RPMI7951 (cell line): ENCODE measurements at places on chromosomes 1 and 21. TPM values are rescaled to one million over a fixed set of nuclear protein-coding genes. Genes with fewer than 3 reads are reported as not detected.
A peak's percentile ranks its signal among the peaks of the same experiment; 100 is the strongest.

The FCAMR gene
- not detected in 2 replicates for total RNA-seq

The CRYAA gene
- total RNA-seq = not detected in 2 replicates

The OLFML2B gene
- total RNA-seq = 15.0 and 20.3 TPM in 2 replicates

The CXADR gene
- total RNA-seq = 13.7 and 16.4 TPM in 2 replicates

The INTS3 gene
- total RNA-seq = 18.4 and 20.4 TPM in 2 replicates

The TESK2 gene
- total RNA-seq = 2.3 and 4.9 TPM in 2 replicates

The SORT1 gene
- total RNA-seq = 15.4 and 22.5 TPM in 2 replicates

The SEC16B gene
- 0.48 and 1.2 TPM in 2 replicates for total RNA-seq

The NBPF12 gene
- total RNA-seq = 2.1 and 3.0 TPM in 2 replicates

The EVI5 gene
- total RNA-seq = 11.8 and 12.6 TPM in 2 replicates

The GUCA2B gene
- total RNA-seq = not detected in 2 replicates

The ELAPOR1 gene
- total RNA-seq = 0.29 and 0.36 TPM in 2 replicates

The EDARADD gene
- 0.49 and 1.7 TPM in 2 replicates for total RNA-seq

The TCHHL1 gene
- not detected in 2 replicates for total RNA-seq

The TAS1R1 gene
- 0.20 TPM in 1 of 2 replicates, not detected in the other for total RNA-seq

GRCh38 chr1:31013187-31013864, 52.2 kb downstream of the PUM1 start:
- DNase-seq = no peak

DNA sequence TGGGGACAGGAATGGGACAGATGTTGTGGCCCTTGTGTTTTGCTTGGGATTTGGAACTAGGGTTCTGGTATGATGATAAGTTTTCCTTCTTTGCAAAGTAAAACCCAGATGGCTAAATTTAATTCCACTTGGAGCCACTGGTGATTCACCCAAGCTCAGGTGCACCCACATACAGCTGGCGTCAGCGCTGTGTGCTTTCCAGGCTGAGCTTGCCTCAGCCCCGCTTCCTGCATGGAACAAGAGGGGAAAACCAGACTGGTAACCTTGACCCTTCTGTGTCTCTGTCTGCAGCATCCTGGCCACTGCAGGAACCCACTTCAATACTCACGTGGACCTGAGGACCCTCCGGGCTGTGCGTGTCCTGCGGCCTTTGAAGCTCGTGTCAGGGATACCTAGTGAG, 94.2 kb downstream of the CACNA1E start:
- no peak for DNase-seq

DNA sequence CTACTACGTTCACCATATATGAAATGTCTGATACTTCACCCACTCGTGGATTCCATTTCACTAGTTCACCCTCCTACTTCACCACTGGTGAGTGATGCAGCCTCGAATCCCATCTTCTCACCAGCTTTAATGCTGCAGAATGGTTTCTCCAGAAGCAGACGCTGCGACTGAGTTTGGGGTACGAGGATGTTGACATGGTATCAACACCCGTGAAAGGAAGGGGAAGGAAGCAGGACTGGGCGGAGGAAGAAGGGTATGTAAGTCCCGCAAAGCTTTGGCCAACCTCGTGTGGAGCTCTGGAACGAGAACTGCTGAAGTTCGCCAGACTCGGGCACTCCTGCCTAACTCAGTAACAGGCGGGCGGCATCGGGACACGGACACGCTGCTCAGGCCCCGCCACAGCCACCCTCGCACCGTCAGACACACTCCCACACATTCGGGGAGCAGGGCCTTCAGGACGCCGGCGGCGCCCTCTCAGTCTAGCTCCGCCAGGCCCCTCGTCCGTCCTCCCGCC, 833 bp upstream of the DIP2A start:
- peak; percentile 46 for DNase-seq

DNA sequence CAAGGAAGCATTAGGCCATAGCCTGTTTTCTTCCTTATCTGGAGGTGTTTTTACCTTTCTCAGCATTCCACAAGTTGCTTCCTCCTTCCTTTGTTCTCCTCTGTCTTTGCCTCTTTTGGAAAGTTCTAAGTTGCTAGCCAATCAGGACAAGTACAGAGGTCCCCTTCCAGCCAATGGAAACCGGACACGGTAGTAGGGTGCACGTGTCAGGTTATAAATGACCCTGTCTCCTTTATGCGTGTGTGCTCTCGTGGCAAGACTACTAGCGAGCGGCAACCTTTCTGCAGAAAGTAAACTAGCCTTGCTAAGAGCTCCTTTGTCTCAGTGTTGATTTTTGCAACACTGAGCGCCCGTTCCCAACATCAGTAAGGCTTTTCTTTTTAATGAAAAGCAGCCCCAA, 1.5 kb upstream of the ACADM start:
- DNase-seq = no peak

- no peak for DNase-seq
These were observed 218.6 kb downstream of the URB2 start for GRCh38 chr1:229844675-229845074.

- DNase-seq = no peak
These were observed 211.8 kb upstream of the FGGY start for GRCh38 chr1:59085101-59085500.

GRCh38 chr1:218585511-218586184, 240.5 kb downstream of the TGFB2 start:
- DNase-seq = peak; percentile 86

DNA sequence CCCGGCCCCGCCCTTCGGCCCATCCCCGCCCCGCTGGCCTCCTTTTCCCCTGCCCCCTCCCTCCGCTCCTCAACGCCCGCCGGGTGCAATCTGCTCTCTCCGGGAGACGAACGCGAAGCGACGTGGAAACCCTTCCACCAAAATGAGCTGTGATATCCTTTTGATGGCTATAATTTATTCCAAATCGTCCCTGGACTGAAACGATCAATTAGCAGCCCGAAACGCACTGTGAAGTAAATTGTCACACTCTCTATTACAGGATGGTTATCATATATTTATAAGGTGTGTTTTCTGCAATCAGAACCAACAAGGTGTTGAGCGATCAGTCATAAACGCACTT, 134.6 kb upstream of the BARHL2 start:
- no peak for DNase-seq

- no peak for DNase-seq
These were observed 1.4 kb downstream of the MASP2 start for GRCh38 chr1:11045428-11046269.

GRCh38 chr1:58439946-58440345, 106.6 kb downstream of the OMA1 start:
- no peak for DNase-seq

DNA sequence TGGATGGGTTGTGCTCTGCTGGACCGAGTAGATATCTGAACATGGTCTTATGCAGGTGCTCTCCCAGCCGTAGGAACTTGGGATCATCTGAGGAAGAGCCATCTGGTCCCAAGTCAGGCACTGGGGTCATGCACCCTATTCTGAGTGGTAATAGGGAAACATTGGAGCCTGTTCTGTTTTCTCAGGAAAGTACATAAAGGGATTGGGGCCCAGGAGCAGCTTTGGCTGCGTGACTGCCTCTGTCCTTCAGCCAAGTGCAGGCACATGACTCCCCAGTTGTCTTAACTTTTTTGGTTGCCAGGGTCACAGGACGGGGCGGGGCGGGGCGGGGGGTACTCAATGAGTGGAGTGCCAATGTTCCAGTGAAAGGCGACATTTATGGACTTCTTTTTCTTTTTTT, 11.5 kb downstream of the PFKFB2 start:
- DNase-seq = no peak

DNA sequence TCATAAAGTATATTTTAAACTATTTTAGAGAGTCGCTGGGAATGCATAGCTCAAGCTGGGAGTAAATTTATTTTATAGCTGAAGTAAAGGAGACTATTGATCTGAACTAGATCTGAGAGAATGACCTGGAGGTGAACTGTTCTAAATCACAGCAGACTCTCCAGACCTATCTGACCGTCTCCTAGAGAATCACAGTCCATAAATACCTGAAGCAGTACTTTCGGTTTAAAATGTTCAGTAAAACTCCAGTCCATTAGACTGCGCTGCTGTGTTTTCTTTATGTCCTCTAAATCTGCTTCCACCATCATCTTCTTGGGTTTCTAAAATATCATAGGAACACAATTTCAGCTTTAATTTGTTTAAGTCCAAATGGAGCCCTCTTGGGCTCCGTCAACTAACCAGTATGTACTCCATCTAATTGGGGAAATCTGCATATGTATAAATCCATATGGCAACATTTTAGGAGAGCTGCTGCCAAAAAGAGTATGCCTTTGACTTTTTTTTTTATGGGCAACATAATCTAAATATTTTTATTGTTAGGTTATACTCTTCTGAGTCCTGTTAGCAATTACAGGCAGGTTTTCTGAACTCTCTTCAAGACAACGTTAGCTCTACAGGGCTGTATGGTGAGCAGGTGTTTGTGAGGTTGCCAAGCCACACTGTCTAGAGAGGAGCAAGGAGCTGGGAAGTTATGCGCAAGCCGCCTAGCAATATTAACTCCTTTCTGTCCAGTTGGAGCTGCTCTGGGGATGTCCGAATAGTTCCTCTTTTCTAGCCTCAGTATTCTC, 111.2 kb downstream of the SPAG17 start:
- DNase-seq = no peak

DNA sequence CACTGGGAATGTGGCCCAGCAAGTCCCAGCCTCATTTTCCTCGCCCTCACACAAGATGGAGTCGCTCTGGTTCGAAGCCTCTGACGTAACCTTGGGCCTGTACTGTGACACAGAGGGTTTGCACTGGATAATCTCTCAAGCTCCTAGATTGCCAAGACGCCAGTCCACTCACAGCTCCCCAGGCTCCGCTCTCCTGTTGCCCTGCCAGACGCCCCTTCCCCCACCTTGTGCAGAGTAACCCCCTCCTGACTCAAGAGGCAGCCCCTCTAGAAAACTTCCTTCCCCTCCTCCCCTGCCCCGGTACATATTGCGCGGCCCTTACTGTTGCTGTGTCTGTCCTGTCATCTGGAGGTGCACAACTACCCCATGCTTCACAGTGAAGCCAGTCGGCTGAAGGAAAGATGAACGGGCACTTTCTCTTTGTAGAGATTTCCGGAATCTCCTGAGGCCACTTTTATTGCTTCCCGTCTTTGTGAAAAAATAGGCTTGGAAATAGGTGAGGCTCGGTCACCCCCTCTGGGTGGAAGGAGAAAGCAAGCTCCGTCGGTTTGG, 981 bp upstream of the KIAA1614 start:
- peak; percentile 19 for DNase-seq

DNA sequence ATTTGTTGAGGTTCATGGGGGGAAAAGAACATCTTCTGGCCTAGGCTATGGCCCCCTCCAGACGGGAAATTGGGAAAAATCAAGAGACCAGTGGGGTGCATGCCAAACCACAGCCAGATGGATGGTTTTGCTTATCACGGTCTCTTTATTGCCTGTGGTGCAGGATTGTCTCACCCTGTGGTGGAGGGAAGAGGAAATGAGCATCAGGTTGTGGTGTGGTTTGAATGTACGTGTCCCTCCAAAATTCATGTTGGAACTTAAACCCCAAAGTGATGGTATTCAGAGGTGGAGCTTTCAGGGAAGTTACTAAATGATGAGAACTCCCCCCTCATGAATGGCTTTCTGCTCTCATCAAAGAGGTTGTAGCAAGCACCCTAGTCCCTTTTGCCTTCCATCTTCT, 525.7 kb downstream of the NPHP4 start:
- peak; percentile 26 for DNase-seq

- no peak for DNase-seq
These were observed 37.9 kb upstream of the DUSP10 start for GRCh38 chr1:221779771-221780170.

DNA sequence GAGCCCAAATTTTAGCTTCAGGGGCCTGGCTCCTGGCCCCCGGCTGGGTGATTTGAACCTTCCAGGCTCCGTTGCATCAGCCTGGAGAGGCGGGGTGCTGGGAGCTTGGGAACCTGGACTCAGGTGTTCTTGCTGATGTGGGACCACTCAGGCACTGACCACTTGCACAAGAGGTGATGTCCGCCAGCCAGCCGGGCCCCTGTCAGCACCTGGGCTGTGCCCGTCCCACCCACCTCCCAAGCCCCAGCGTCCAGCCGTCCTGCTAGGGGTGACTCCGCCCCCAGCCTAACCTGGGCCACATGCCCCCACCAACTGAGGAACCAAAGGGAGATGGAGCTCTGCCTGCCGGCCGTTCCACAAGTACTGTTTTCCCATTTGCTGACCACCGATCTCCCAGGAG, 47.4 kb upstream of the ARHGEF16 start:
- no peak for DNase-seq

- peak; percentile 18 for DNase-seq
These were observed 51.0 kb downstream of the CASQ2 start for GRCh38 chr1:115717541-115717940.

- no peak for DNase-seq
These were observed 84.0 kb downstream of the IGSF21 start for GRCh38 chr1:18191481-18192155.

- DNase-seq = peak; percentile 29
These were observed 146.3 kb upstream of the DNAH14 start for GRCh38 chr1:224783006-224783651.

DNA sequence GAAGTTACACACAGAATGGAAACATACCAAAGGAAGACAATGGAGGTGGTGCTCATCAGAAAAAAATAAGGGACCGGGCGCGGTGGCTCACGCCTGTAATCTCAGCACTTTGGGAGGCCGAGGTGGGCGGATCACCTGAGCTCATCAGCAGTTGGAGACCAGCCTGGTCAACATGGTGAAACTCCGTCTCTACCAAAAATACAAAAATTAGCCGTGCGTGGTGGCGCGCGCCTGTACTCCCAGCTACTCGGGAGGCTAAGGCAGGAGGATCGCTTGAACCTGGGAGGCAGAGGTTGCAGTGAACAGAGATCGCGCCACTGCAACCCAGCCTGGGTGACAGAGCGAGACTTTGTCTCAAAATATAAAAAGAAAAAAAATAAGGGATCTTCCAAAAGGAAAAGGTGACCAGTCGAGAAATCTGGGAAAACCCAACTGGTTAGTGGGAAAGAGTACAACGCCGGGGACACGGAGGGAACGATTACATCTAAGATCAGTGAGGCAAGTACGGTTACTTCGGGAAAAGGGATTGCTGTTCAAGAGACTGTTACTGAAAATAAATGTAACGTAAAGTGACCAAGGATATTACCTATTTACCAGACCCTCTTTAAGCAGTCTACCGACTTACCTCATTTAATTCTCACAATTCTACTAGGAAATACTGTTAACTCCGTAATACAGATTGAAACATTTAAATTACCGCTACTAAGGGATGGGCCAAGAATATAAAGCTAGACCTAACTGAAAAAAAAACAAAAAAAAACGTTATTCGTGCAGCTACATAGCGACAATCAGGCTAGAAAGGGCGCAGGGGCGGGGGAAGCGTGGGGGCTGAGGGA, 822 bp downstream of the CCT3 start:
- peak; percentile 6 for DNase-seq

DNA sequence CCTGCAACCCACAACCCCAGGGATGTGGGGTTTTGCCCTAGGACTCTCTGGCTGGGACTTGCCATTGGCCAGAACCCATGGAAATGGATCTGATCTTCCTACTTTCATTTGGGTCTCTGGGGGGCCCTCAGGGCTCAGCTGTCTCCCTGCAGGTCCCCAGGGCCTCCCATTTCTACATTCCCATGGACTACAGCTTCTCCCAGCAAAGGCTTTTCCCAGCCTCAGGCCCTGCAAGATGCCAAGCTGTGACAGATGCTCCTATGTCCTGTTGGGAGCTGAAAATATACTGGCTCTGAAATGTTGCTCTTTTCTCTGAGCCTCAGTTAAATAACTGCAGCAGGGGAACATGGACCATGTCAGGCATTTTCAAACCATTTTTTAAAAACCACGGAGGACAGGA, 99.5 kb upstream of the IGSF21 start:
- DNase-seq = no peak

GRCh38 chr1:229597877-229598276, 28.0 kb downstream of the TAF5L start:
- DNase-seq = no peak

GRCh38 chr21:16569679-16570078, 839.9 kb downstream of the USP25 start:
- no peak for DNase-seq
